Naive thymus-derived CD4-positive, alpha-beta T cell (primary cell): ENCODE measurements at places on chromosomes 1 and 21. TPM values are rescaled to one million over a fixed set of nuclear protein-coding genes. Genes with fewer than 3 reads are reported as not detected.

DNA sequence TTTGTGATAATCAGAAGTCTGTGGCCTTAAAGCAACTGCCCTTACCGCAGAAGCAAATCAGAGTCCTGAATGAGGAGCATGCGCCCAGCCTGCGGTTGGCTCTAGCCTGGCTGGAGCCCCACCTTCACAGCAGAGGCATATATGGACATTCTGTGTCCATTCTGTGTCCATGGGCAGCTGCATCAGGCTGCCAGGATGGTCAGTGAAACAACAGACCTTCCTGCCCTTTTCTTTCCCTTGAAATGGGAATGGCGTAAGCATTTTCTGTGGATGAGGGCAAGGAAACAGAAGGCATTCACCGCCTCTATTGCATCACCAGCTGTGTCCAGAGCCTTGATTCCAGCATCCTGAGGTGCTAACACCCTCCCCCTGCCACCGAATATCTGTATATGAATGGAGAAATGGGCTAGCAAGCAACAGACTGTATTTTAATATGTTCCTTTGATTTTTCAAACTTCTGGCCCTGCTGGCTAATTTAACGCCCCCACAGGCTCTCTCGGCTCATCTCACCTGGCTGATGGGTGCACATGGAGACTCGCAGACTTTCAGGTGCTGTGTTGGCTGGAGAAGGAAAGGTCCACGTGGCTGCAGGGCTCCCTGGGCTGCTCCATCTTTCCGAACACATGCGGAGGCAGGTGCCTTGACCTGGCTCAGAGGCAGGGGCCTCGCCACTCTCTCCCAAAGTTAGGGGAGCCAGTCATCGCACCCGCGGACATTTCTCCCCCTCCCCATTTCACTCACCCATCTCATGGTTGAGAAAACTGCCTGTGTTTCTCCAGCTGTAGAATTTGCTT lies 159.2 kb downstream of the GALNT2 start:
- DNase-seq, result no peak

DNA sequence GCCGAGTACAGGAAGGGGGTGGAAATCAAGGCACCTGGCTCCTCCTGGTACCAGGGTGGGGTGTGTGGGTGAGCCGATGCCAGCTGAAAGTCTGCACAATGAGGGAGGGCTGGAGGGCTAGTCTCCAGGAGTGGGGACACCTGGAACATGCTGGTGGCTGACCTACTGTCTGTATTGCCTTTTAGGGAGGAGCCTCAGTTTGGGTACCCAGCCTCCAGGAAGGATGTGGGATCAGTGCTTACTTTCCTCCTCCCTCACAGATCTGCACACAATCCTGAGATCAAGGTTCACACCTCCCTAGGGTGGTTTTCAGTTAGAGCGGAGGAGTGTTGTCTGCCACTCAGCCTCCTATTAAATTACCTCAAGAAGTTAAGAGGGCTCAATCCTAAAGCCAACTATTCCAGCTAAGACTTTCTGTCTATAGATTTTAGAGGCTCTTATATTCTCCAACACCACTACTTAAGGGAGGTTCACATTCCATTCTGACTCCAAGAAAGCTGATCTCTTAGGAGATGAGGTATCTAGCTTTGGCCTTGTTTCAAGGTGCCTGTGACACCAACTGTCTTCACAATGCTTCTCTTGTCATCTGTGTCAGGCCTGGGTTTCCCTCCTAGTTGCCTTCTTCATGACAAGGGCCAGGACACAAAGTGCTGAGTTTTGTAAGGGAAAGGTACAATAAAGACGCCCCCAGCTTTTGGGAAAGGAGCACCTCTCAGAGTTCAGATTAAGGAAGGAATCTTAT lies 15.7 kb downstream of the SSR2 start:
- DNase-seq, result no peak

DNA sequence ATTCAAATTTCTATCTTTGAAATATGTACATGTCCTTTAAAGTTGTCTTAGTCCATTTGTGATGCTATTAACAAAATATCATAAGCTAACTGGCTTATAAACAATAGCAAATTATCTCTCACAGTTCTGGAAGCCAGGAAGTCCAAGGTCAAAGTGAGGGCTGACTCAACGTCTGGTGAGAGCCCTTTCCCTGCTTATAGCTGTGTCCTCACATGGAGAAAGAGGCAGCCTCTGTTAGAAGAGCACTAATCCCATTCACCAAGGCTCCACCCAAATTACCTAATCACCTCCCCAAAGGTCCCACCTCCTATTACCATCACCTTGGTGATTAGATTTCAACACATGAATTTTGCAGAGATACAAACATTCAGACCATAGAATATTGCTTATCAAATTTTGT lies 450.1 kb upstream of the BEND5 start:
- DNase-seq, result no peak

DNA sequence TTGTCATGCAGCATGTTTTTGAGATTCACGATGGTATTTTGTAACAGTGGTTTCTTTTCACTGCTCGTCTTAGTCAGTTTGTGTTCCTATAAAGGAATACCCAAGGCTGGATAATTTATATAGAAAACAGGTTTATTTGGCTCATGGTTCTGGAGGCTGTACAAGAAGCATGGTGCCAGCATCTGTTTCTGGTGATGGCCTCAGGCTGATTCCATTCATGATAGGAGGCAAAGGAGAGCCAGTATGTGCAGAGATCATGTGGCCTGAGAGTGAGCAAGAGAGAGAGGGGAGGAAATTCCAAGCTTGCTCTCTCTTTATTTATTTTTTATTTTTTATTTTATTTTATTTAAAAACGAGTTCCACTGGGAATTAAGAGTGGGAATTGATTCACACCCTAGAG lies 2.0 kb upstream of the C21orf91 start:
- no peak for DNase-seq

DNA sequence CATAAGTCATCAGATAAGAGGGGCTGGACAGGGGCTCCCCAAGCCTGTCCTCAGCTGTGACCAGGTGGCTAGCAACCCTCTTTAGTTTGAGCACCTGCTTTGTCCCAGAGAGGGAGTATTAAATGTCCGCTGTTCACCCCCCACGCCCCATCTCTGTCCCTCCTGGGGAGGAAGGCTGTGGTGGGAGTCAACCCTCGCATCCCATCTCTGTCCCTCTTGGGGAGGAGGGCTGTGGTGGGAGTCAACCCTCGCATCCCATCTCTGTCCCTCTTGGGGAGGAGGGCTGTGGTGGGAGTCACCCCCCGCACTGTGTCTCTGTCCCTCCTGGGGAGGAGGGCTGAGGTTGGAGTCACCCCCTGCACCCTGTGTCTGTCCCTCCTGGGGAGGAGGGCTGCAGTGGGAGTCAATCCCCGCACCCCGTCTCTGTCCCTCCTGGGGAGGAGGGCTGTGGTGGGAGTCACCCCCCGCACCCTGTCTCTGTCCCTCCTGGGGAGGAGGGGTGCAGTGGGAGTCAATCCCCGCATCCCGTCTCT lies 72.6 kb upstream of the ABCG1 start:
- DNase-seq, result no peak

DNA sequence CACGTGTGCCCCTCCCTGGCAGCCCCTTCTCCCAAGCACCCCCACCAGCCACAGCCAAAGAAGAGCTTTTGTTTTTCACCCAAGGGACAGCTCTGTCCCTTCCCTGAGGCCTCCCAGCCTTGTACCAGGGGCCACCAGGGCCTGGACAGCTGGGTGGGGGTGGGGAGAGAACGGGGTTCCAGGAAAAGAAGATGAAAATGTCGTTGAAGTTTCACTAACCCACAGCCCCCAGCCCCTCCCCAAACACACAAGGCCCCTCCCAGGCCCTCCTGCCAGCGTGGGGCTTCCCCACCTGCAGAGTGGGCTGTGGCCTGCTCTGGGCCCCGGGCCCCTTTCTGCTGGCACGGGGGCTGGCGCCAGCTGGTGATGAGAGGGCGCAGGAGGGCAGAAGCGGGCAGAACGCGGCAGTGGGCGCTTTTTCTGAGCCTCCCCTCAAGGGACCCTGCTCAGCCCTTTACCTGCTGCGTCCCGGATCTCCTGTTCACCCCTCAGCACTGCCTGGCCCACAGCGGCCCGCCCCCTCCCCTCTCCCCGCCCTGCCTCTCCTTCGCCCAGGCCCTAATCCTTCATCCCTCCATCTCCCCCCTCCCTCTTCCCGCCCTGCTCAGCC lies 5.5 kb upstream of the ANKRD65 start:
- no peak for DNase-seq

- no peak for DNase-seq
Measured at GRCh38 chr1:53461323-53462044, 2.3 kb downstream of the DMRTB1 start.

- DNase-seq, result no peak
Measured at GRCh38 chr21:36097427-36098181, 27.8 kb downstream of the CBR1 start.

DNA sequence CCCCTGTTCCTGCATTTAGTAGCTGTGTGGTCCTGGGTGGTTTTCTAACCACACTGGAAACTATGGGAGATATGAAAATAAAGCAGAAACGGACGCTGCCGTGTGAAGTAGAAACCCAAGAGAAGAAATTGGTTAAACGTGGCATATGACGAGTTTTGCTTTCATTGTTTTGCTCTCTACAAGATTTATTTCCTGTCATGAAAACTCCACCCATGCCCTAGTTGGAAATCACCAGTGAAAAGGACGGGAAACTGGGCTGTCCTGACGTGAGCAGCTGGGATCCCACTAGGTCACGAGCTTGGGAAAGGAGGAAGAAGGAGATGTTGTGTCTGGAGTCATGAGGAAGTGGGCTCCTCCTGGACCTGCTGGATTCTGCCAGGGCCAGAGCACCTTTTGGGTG lies 120.8 kb upstream of the GADD45A start:
- no peak for DNase-seq

- no peak for DNase-seq
Measured at GRCh38 chr1:43288058-43288784, 2.8 kb upstream of the C1orf210 start.

DNA sequence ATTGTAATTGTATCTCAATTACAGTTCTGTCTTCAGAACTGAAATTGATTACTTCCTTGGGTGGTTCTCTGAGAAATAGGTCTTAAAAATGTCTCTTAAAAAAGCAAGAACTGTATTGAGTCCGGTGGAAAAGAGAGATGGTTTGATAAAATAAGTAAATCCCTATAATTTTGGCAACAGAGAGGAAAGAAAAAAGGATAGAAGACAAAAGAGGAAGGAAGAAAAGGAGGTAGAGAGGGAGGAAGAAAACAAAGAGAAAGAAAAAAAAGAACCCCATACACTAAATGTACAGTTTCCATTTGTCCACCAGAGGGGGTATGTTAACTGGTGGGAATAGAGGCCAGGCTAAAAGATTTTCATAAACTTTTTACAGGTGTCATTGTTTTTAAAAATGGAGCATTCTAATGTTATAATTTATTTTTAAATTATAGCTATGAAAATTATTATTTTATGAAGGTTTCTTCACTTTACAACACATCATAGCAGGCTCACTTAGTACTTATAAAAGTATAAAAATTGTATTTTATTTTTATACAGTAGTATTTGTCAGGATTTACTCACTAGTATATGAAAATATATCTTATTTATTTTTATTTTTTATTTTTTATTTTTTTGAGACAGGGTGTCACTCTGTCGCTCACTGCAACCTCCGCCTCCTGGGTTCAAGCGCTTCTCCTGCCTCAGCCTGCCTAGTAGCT lies 2.1 kb upstream of the UBE2T start:
- DNase-seq, result peak; percentile 66

The FLG2 gene
- not detected for total RNA-seq

The AKNAD1 gene
- not detected in 2 replicates for total RNA-seq

The MATN1 gene
- total RNA-seq, result 0.20 and 0.22 TPM in 2 replicates

The S100A6 gene
- total RNA-seq, result 178 TPM

The ASTN1 gene
- total RNA-seq, result not detected

The PSMB4 gene
- total RNA-seq, result 190 TPM
